ENCODE measurements at places on chromosomes 12 and 14.

GRCh38 chr12:12582193-12582881 is 19.7 kb upstream of the DUSP16 start:
- no peak for DNase-seq

DNA sequence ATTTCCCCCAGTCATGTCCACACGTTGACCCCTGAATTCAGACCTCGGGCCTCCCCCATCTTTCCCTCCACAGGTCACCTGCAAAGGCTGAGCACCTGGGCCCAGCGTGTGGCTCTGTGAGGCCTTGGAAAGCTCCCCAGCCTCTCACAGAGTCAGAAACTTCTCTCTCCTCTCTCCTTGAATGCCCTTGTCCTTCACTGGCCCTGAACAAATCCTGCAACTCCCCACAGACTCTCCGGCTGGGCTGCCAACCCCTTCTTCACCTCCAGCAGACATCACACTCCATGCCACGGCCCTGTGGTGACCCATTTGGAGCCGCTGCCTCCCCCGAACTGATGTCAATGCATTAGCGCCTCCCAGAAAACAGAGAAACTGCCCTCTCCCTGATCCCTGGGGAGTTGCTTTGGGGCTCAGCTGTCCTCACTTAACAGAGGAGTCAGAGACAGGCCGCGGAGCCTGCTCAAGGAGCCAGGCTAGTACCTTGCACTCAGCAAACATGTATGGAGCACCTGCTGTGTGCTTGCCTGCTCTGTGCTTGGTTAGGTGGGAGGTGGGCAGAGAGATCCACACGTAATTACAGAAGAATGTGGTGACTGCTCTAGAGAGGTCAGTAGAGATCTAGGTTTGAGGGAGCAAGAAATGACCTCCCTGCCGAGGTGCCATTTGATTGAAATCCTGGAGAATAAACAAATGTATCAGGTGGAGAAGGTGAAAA is 99.2 kb upstream of the PWP1 start:
- no peak for DNase-seq

GRCh38 chr12:12976366-12976765 is 23.7 kb downstream of the HEBP1 start:
- DNase-seq: no peak

- DNase-seq: no peak
Measured at GRCh38 chr12:108103517-108103916, 25.6 kb upstream of the WSCD2 start.
